Activated CD4-positive, alpha-beta T cell treated with anti-CD3 and anti-CD28 coated beads, Interleukin-2, amount 50 U/mL, for 24 hours (primary cell): ENCODE measurements at places on chromosomes 7 and 10.
A peak's percentile ranks its signal among the peaks of the same experiment; 100 is the strongest.

- no peak for DNase-seq
These were observed 150.4 kb downstream of the PDE1C start for GRCh38 chr7:31919678-31920369.

DNA sequence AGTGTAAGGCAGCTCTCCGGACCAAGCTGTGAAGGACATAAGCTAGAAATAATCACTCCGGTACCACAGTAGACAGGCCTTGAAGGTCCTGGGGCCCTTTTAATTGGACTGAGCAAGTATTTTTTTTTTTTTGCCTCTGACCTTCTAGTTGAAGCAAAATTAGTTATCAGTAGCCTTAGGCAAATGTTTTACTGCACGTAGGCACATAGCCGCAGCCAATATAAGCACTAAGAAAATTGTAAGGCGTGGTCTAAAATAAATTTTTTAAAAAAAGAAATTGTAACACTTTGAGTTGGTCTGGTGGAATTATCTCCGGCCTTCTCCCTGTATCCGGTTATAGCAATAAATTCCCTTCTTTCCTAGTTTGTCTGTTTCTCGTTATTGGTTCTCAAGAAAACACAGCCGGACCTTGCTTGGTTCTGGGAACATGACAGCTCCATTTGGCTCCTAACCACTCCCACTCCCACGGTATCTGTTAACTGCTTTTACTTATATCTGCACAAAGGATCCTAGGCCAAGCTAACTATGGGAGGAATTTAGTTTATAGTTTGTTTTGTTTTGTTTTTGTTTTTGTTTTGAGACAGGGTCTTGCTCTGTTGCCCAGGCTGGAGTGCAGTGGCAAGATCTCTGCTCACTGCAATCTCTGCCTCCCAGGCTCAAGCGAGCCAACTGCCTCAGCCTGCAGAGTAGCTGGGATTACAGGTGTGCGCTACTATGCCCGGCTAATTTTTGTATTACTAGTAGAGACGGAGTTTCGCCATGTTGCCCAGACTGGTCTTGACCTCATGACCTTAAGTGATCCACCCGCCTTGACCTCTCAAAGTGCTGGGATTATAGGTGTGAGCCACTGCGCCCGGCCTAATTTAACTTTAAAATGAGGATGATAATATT lies 124.4 kb upstream of the KIF5B start:
- no peak for DNase-seq

DNA sequence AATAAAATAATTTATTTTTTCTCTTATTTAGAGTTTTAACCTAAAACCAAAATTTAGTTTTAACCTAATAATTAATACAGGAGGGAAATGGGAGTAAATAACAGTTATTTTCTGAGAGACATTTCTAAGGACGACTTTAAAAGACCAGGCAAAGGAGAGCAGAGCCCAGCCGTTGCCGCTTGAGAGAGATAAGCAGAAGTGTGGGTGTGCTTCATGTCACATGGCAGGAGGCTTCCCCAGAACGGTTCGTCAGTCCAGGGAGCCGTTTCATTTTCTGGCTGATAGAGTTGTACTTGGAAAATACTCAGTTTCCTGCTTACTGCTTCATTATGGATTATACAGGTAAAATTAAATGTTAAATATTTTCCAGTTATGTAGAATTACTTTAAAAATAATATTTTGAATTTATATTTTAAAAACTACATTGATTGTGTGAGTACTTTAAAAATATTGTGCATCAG lies 61.4 kb downstream of the ST7 start:
- DNase-seq, result no peak

- no peak for DNase-seq
These were observed 138.8 kb upstream of the UNC5B start for GRCh38 chr10:71073451-71074175.

GRCh38 chr7:129728875-129729467 lies 117.5 kb downstream of the NRF1 start:
- no peak for DNase-seq

DNA sequence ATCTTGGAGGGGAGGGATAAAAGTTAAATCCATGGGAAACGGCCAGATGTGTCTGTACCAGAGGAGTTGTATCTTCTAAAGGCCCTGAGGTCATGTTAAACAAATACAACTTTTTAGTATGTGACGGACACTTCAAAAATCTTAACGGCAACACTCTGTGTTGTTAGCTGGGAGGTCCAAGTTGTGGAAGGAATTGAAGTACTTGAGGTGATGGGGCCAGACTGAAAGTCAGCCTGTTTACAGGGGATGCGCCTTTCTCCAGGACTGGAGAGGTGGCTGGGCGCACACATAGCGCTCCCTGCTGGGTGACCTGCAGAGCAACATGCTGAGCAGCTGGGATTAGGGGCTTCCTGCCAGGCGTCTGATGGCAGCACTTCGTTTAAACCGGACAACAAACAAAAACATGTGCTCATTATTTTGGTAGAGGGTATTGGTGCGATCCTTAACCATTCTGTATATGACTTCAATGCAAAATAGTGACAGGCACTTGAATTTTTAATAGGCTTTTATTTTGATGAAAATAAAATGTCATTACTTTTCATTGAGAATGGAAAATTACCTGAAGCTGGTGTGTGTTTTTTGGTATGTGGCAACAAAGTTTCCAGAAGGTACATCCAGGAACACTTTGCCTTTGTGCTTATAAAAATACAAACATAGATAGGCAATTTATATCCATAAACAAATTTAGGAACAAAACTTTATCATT lies 198.2 kb downstream of the MLLT10 start:
- DNase-seq, result no peak

GRCh38 chr7:113460067-113460466 lies 341.7 kb upstream of the SMIM30 start:
- DNase-seq, result no peak

- no peak for DNase-seq
These were observed 11.8 kb downstream of the MMRN2 start for GRCh38 chr10:86945361-86946212.

GRCh38 chr7:1151156-1151555 lies 8.8 kb downstream of the ZFAND2A start:
- DNase-seq, result no peak

- peak; percentile 21 for DNase-seq
These were observed 538.7 kb downstream of the DNAJB6 start for GRCh38 chr7:157875230-157876179.

GRCh38 chr10:12420530-12421120 lies 71.3 kb downstream of the CAMK1D start:
- DNase-seq, result no peak

DNA sequence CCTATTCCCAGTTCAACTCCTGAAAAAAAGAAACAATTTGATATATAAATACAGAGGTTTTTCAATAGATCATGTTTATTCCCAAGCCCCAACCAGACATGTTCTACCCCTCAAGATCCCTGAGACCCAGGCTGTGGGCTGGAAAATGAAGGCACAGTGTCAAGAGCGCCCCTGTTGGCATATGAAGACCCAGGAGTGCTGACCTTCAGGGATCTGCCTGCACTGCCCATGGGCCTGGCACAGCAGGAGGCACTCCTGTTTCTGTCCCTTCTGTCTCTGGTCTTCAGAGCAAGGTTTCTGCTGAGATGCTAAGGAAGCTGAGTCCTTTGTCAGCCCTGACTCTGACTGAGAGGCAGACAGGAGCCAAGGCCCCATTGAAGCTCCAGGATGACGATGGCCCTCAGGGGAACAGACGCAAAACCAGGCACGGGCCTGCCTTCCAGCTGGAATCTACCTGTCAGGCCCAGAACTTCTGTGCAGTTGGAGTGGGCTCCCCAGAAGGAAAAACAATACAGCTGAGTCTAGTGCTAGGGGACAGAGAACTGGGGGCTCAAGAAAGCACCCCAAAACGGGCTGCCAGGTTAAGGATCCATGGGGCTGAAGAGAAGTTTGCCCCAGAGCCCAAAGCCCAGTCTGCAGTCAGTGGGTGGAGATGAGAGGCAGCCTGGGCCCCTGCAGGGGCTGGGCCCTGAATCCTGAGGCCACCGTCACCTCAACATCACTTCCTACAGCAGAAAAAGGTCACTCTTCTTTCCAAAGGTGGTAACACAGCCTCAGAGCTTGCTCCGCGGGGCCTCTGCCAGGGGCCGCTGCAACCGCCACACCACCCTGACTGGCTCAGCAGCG lies 6.7 kb upstream of the AIFM2 start:
- DNase-seq, result no peak

- no peak for DNase-seq
These were observed 42.6 kb downstream of the CDK6 start for GRCh38 chr7:92793656-92794205.

DNA sequence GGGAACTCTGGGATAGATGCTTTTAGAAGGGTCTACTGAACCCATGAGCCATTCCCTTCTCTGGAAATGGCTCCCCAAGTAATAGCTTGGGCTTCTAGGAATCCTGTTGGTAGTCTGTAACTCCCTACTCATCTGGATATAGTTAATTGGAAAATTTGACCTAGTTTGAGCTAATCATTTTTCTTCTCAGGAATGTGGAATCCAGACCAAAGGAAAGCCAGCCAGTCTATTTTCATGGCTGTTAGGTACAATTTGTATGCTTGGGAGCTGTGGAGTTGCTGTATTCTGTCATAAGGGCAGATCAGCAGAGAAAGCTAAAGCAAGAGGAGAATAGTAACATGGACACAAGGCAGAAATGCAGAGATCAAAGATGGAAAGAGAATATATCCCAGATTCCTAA lies 71.6 kb upstream of the C1GALT1 start:
- no peak for DNase-seq

- peak; percentile 62 for DNase-seq
These were observed 65.2 kb downstream of the GOLGA7B start for GRCh38 chr10:97914837-97915211.

GRCh38 chr10:116589926-116590325 lies 833 bp upstream of the PNLIPRP1 start:
- DNase-seq, result no peak

- no peak for DNase-seq
These were observed 168.4 kb downstream of the RELN start for GRCh38 chr7:103821092-103821491.

DNA sequence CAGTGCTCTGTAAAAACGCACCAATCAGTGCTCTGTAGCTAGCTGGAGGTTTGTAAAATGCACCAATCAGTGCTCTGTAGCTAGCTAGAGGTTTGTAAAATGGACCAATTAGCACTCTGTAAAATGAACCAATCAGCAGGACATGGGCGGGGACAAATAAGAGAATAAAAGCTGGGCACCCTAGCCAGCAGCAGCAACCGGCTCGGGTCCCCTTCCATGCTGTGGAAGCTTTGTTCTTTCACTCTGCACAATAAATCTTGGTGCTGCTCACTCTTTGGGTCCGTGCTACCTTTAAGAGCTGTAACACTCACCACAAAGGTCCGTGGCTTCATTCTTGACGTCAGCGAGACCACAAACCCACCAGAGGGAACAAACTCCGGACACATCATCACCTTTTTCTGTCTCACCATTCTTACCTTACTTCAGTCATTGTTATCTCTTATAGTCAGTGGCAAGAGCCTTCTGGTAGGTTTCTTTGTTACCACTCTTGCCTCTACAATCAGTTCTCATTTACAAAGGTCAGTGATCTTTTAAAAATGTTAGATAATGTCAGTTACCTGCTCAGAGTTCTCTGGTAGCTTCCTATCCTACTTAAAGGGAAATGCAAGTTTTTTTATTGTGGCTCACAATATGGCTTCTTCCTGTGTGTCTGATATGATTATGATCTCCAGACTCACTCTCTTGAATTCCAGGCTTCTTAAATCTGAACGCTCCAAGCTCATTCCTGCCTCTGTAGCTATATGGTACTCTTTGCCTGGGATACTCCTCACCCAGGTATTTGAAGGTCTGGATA lies 4.5 kb downstream of the STAM start:
- no peak for DNase-seq

- DNase-seq, result no peak
These were observed 34.4 kb upstream of the PBLD start for GRCh38 chr10:68367121-68367520.

GRCh38 chr10:13743101-13743693 lies 156.4 kb downstream of the PRPF18 start:
- no peak for DNase-seq

- no peak for DNase-seq
These were observed 2.7 kb downstream of the DLX5 start for GRCh38 chr7:97021747-97022490.

DNA sequence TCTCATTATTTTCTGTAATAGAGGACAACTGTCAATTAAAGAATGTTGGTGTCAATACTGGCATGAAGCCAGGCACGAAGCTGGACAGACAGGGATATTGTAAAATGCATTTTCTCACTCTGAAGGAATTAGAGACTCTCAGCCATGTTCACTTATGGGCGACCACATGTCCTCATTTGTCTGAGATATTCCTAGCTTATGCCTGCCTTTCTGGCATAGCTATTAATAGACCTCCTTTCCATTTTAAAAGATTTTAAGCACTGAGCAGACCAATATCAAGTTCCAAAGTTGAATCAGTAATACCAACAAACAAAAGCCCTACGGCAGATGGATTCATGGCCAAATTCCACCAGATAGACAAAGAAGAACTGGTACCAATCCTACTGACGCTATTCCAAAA lies 589.9 kb downstream of the GRM8 start:
- DNase-seq, result no peak

DNA sequence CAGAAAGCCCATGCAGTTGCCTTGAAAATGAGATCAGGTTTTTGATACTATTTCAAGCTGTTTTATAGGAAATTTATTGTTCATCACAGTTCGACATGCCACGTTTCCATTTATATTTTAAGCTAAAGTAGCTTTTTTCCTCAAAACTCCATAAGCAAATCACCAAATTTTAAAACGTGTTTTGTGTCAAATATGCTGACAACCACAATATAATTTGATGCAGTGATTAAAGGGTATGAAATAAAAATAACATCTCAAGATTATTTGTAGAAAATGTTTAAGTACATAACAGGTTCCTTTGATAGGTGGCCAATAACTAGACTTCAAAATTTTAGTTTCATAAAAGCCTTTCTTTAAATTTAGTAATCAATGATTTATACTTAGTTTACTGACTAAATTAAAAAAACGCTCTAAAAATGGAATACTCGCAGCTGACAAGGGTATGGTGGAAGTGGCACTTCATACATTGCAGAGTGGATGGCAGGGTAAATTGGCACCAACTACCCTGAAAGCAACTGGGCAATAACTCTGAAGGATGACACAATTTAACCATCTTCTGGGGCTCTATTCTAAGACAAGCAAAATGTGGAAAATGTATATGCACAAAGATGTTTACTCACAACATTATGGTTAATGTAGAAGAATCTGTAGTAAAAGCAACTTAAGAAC lies 481.6 kb downstream of the TNS3 start:
- DNase-seq, result no peak

- no peak for DNase-seq
These were observed 27.9 kb upstream of the ASCC1 start for GRCh38 chr10:72243822-72244437.

GRCh38 chr10:102781921-102782557 lies 38.3 kb downstream of the WBP1L start:
- DNase-seq, result no peak
